Activated T-helper 1 cell treated with anti-CD3 and anti-CD28 coated beads, Interleukin-2, amount 50 U/mL, for 16 hours (primary cell): ENCODE measurements at places on chromosomes 11 and 22.

DNA sequence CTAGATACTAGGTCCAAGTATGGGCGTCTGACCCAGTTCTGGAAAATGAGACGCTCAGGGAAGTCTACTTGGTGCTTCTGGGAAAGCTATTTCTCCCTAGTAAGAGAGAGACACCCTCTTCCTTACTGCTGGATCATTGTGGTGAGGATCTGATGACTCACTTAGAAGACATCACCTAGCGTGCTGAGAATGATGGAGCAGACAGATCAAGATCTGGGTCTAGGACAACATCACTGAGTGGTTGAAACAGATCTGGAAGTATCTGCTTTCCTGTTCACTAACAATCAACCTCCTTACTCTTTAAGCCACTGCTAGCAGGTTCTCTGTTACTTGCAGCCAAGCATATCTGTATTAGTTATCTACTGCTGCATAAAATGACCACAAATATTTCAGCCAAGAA lies 38.3 kb upstream of the HMGXB4 start:
- no peak for DNase-seq

DNA sequence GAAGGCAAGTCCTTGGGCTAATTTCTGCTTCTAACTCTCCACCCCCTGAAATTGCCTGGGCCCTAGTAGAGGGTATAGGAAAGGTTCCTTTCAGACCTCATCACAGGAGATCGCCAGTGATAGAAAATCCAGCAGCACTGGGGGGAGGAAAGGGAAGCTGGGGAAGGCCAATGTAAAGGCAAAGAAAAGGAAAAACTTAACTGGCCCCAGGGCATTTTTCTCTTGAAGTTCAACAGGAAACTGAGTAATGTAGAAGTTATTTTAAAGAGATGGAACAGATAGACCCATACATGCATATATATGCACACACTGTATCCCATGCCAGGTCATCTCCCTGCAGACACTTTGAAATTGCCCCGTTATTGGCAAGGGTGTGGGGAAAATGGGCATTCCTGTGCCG lies 134.0 kb downstream of the TRIM44 start:
- DNase-seq: no peak

- no peak for DNase-seq
These were observed 5.5 kb downstream of the RAB36 start for GRCh38 chr22:23150762-23151161.

GRCh38 chr11:1749395-1750351 lies 722 bp downstream of the IFITM10 start:
- DNase-seq: no peak

- DNase-seq: peak; percentile 9
These were observed 866 bp downstream of the EXPH5 start for GRCh38 chr11:108592591-108593213.

DNA sequence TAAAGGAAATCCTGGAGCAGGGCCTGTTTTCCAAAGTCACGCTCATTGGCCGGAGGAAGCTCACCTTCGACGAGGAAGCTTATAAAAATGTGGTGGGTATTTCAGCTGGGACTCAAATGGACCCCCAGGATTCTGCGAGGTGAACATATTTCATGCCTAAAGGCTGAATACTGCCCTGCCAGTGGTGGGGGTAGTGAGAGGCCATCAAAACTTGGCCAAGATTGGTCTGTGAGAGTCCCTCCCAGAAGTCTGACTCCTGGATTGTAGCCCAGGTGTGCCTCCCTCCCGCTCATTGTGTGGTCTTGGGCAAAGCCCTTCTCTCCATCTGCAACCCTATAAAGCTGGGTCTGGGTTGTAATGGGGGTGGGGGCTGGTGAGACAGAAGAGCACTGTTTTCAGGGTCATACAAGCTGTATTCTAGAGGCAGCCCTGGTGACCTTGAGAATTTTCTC lies 853 bp downstream of the HTATIP2 start:
- DNase-seq: no peak

GRCh38 chr11:11244470-11245080 lies 108.5 kb downstream of the CSNK2A3 start:
- no peak for DNase-seq

DNA sequence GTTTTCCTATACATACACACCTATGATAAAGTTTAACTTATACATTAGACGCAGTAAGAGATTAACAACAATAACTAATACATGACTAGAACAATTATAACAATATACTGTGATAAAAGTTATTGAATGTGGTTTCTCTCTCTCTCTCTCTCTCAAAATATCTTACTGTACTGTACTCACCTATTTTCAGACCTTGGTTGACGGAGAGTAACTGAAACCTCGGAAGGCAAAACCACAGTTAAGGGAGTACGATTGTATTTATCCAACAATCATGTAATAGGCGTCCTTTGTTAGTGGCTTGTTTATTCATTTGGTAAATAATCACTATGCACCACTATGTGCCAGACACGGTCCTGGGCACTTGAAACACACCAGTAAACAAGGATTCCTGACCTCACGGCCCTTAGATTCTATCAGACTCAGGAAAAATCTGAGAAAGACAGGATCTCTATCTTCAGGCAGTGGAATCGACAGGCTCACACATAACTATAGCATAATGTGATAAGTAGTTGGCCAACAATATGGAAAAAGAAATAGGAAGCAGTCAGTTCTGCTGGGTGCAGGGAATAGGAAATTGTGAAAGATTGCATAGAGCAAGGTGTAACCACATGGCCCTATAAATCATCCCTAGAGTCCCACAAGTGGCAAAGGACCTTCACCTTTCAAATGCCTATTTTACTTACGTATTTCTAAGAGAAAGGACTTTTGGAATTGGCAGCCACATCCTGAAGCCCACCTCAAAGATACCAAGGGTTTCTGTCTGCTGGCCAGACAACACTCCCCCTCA lies 12.0 kb downstream of the ETS1 start:
- no peak for DNase-seq

DNA sequence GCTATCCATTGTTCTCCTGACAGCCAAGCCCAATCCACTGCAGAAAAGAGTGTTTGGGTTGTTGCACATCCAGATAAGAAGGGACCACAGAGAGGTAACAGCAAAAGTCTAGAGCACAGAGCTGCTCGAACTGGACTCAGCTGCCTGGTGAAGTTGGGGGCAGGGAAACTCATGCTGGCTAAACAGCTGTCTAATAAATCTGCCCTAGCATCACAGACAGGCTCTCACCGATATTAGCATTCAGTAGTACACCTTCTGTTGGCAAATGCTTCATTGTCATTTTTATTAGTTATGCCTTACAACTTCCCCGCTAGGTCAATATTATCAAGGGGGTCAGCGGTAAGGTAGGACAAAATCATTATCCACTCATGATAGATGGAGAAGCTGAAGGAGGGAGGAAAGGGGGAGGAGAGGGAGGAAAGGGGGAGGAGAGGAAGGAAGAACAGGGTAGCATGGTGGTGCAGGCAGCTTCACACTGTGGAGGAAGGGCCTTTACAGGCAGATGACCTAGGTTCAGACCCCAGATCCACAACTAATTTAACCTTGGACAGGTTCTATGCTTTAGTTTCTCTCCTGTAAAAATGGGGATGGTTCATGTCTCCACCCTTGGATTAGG lies 102.7 kb downstream of the LARGE1 start:
- DNase-seq: no peak

DNA sequence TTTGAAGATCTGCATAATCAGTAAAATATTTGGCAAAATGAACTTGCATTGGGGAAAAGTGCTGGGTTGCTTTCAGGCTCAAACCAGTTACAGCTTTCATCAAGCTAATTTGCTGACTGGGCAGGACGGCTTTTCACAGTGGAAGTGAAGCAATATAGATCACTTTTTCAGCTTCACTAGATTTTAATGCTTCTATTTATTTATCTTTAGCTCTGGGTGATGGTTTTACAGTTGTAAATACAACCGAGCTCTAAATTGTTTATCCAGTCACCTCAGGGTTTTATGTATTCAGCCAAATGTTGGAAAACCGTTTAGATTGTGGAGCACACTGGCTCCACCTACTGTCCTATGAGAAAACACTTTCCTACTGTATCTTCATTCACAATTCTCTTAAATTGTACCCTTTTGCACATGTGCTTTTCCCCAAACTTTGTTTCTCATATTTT lies 58.2 kb downstream of the ACER3 start:
- DNase-seq: no peak

GRCh38 chr22:46796566-46797195 lies 34.2 kb downstream of the TBC1D22A start:
- DNase-seq: no peak

- no peak for DNase-seq
These were observed 60.6 kb upstream of the PRDM11 start for GRCh38 chr11:45085646-45086501.

- DNase-seq: no peak
These were observed 7.5 kb upstream of the MICAL3 start for GRCh38 chr22:18031695-18032454.

DNA sequence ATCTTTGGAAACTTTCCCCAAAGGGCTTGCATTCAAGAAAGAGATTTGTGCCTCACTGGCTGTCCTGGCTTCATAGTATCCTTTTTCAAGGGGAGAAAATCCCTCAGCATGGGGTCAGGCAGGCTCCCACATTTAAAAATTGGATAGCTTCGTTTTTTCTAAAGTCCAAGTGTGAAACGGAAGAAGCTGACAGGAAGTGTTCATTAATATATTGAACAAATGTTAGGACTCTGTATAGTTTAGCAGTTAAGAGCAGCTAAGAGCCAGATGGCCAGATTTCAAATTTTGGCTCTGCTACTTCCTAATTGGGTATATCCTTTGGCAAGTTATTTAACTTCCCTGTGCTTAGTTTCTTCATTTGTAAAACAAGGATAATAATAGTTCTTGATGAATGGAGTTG lies 354.9 kb upstream of the FAT3 start:
- no peak for DNase-seq

DNA sequence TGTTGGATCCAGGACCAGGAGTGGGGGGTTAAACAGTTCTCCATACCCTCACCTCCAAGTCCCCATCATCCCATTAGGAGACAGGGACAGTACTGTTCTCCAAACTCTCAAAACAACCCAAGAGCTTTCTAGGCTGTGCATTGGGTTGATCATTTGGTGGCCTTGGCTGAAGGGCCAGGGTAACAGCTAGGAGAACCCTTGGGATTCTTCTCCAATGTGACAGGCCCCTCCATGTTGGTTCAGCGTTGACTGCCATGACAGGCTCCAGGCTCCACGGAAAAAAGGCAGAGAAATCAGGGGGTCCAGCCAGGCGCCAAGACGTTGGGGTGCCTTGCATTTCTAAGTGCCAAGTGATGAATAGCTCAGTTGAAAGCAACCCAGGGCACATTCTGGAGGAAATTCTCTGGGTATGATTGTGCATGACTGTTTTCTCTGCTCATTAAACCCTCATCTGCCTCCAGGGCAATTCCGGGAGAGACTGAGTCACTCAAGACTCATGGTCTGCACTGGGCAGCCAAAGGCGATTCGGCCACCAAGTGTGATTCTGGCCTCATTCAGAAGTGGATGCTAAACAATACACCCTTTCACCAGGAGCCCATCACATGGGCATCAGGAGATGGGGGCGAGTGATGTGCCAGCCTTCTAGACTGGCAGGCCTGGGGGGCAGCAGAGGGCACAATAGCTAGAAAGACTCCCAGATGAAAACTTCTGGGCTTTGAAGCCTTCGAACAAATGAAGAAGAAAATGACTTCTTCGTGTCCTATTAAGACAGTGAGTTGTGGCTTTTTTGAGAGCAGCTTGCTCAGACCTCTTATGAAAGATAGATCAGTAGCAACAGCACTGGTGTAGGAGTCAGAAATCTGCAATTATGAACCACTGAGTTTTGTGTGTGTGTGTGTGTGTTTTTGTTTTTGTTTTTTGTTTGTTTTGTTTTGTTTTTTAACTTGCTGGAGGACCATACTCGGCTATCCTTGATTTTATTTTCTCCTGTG lies 27.7 kb downstream of the CD44 start:
- DNase-seq: no peak

DNA sequence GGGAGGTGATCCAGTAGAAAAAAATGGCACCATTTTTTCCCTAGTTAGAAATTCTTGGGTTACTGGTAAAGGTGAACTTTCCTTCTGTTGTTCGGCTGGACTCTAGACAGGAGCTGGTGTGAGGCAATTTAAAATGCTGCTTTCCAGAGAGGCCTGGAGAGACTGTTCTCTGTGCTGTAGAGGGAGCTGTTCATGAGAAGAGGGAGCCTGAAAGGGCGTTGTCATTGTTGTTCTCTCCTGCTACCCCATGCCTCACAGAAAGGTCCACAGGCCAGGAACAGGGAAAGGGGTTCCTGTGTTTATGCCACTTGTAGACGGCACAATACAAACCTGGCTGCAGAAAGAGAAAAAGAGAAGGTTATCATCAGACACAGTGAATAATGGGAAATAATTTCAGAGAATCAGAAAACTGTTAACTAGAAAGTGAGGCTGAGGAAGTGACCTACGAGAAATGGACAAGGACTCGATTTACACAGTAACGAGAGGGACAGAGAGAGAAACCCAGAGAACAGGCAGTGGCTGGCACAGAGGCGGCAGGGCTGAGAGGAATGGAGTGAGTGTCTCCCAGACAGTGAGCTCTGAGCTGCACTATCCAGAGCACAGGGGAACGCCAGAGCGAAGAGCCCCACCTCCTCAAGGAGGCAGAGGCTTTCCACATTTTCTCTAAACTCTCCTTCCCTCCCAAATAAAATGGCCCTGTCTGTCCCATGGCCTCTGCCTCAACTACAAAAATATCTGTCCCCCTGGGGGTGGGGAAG lies 109.2 kb downstream of the RRM1 start:
- DNase-seq: no peak

DNA sequence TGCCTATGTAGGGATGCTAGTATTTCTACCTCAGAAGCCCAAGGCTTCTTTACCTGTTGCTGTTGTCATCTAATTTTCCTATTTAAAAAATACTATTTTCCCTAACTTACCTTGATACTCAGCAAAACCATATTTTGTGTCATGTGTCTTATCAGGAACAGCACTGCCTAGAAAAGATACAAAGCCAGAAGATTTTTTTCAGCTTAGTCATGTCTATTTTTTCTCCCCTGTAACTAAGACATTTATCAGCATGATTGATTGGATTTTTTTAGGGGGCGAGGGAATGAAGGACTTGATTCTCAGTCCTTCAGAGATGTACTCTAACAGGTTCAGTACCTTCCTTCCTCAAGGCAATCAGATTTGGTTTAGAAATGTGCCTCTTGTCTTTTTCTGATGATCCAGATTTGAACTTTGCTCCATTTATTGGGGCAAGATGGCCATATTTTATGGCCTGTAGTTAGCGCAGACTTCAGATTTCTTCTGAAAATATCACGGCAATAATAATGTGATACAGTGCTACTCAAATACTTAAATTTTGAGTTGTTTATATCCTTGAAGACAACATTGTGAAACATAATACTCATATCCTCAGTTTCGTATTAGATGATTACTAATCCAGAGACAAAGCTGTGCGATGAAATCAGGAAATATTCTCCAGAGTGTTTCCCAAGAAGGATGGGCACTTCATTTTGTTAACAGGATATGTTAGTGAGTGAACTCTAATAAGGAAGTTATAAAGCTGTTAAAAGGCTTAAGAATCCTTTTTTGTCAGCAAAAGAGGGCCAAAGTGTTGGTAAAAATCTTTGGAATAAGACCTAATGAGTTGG lies 3.8 kb upstream of the PIK3IP1 start:
- DNase-seq: no peak

- no peak for DNase-seq
These were observed 147.2 kb downstream of the CTTN start for GRCh38 chr11:70545610-70545912.

GRCh38 chr11:79434283-79434682 lies 6.5 kb downstream of the TENM4 start:
- no peak for DNase-seq
